Naive thymus-derived CD4-positive, alpha-beta T cell (primary cell): ENCODE measurements at places on chromosomes 6 and 20. TPM values are rescaled to one million over a fixed set of nuclear protein-coding genes. Genes with fewer than 3 reads are reported as not detected.

Gene HLA-DQB1
- total RNA-seq = 5.3 TPM

Gene LAMA4
- total RNA-seq = not detected

Gene MOG
- total RNA-seq = not detected

Gene TNFRSF6B
- not detected for total RNA-seq

Gene C20orf144
- total RNA-seq = 0.17 TPM

Gene ABHD16B
- total RNA-seq = not detected

Gene DNAAF9
- 8.8 TPM for total RNA-seq

Gene TRAPPC3L
- not detected for total RNA-seq

Gene MDFI
- total RNA-seq = not detected

Gene SPATA25
- 3.9 TPM for total RNA-seq

Gene TRIM31
- total RNA-seq = not detected

Gene FLRT3
- not detected for total RNA-seq

Gene SLC17A1
- total RNA-seq = not detected in 2 replicates

Gene DEFB132
- total RNA-seq = not detected

Gene GRM1
- not detected for total RNA-seq

Gene PRDM13
- not detected for total RNA-seq

Gene KIF6
- total RNA-seq = not detected

Gene FOXS1
- total RNA-seq = not detected

Gene EDN1
- 0.17 TPM in 1 of 2 replicates, not detected in the other for total RNA-seq

Gene NKX2-4
- not detected for total RNA-seq

Gene ISM1
- total RNA-seq = 2.7 TPM

Gene PREX1
- total RNA-seq = 42.0 TPM
